ENCODE measurements at places on chromosomes 5 and 9.

GRCh38 chr9:93659044-93659836 lies 82.9 kb downstream of the PHF2 start:
- DNase-seq = no peak

- no peak for DNase-seq
Measured at GRCh38 chr9:4743131-4743875, 2.3 kb upstream of the AK3 start.

DNA sequence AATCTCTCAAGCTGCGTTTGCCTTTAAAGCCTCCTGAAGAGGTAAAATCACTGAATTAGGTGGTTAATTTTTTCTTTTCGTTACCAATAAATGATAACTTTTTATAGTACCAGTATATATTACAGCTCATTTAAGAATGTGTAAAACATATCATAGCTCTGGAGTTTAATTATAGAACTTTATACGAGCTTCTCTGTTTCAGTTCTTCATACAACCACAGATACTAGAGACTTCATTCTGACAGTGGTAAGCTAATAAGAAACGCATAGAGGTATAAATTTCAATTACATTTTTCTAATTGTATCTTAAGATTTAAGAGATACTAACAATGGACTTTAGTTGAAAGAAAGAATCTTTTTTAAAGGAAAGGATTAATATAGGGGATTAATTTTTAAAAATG lies 73.9 kb downstream of the PBX3 start:
- no peak for DNase-seq

DNA sequence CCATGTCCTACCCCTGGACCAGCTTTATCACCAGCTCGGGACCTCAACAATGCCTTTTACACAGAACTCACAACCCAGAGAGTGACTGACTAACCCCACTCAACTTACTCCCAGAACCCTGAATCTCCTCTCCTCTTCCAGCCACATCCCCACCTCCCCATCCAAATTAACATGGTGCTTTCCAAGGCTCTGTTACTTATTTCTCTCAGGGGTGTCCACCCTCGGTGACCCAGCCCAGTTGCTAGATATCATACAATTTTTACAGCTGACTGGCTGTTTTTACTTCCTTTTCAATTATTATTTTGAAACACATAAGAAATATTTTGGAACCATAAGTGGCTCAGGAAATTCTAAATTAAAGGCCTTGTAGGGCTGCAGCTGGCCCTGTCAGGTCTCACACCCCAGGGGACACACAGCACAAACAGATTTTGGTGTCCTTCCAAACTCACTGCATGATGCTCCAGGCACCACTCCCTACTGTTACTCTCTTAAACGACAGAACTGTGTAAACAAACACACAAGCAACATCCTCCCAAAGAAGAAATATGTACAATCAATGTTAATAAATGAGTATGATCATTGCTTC lies 180.6 kb downstream of the ADAMTS12 start:
- DNase-seq = peak; percentile 56

DNA sequence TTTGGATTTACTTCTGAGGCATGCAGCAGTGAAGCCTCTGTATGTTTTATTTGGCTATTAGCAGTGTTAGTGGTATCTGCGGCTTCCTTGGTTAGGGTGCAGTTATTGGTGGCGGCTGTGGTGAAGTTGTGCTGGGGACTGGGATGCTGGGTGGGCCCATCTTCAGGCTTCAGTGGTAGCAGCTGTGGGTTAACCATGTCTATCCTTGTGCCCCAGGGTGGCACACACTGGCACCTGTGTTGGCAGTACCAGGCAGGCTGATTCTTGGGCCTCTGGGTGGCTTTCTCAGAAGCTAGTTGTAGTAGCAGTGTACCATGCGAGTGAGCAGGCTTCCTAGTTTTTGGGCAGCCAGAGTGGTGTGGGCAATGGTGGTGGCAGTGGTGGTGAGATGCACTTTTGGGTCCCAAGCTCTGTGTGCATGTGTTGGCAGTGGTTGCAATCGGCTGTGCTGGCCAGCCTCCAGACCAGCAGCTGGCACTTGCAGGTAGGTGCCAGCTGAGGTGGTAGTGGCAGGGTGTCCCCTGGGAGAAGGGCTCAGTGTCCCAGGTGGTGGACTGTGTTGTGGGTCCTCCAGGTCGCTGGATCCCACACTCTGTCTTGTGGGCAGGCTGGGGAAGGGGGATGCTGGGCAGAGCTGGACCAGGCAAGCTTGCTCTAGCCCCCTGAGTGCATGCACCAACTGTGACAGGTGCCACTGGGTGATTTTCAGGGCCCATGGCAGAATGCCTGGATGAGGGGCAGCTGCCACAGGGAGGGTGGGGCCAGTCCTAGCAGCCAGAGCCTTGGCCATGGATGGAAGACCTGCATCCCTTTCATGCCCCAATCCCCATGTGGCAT lies 13.6 kb downstream of the AHRR start:
- DNase-seq = no peak

GRCh38 chr5:115543365-115544042 lies 1.1 kb downstream of the FEM1C start:
- no peak for DNase-seq

GRCh38 chr5:172188893-172189692 lies 1.1 kb upstream of the STK10 start:
- no peak for DNase-seq

GRCh38 chr9:115799734-115800133 lies 353.9 kb upstream of the PAPPA start:
- DNase-seq = no peak

GRCh38 chr9:121700832-121701419 lies 49.5 kb downstream of the DAB2IP start:
- DNase-seq = no peak

DNA sequence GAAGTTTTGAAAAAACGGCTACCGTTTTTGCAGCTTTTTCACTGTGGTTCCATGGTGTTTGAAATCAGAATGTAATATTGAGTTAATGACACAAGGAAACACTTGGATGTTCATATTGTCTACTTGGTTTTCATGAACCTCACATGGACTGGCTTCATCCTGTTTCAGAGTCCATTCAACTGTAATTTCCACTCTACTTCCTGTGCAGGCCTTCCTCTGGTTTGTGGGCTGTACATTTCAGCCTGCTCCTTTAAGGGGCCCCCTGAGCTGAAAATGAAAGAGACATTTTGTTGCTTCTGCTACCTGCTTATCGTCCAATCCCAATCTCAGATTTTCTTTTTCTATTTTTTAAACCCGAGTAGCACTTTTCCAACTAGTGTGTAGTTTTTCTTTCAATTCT lies 41.8 kb upstream of the CDKN2B start:
- no peak for DNase-seq

GRCh38 chr9:35690294-35690613 lies 529 bp upstream of the TPM2 start:
- DNase-seq = no peak

- DNase-seq = no peak
Measured at GRCh38 chr5:17872204-17872603, 237.9 kb downstream of the TAF11L14 start.

- DNase-seq = no peak
Measured at GRCh38 chr9:91248707-91249106, 113.0 kb downstream of the AUH start.

DNA sequence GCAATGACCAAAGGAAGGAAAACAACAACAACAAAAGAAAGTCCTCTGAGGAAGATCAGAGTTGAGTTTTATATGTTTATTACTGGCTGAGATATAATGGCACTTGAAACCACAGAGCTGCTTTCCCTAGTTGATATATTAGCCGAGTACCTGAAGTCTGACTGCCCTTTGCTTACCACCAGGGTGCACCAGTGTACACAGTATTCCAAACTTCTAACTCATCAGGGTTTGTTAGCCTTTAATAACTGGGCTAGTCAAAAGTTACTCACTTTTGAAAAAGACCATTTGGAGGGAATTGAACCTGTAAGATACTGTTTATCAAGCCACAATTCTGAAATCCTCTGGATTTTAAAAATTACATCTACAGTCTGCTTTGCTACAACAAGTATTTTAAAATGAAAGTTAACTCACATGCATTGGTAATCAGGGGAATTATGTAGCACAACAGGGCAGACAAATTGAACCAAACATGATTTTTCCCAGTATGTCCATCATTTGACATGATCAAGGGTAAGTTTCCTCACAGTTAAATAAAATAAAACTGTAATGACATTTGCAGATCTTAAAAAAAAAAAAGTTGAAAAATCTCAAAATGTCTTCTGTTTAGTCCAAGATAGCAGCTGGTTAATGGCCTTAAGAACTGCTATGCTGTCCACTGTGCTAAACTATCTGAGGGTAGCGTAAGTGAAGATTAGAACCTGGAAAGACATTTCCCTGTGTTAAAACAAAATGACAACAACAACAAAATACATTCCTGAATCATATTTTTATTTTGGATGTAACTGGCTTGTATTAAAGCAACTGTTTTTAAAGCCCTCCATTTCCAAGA lies 57.3 kb upstream of the C6 start:
- DNase-seq = peak; percentile 66

DNA sequence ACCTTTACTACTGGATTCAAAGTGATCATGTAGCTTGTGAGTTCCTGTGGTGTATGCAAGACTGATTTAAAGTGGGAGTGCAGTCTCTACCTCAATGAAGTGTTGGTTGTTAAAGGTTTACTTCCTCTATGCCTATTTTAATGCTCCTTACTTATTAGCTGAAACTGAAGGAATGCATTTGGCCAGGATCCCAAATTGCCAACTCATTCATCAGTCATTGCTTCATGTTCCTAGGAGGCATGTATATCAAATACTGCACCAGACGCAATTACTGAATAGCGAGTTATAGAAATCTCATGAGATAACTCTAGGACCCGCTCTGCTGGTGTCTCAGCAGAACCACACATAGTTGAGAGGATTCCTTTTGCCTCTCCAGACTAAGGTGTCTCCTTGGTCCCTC lies 143.0 kb upstream of the RPS23 start:
- DNase-seq = no peak

DNA sequence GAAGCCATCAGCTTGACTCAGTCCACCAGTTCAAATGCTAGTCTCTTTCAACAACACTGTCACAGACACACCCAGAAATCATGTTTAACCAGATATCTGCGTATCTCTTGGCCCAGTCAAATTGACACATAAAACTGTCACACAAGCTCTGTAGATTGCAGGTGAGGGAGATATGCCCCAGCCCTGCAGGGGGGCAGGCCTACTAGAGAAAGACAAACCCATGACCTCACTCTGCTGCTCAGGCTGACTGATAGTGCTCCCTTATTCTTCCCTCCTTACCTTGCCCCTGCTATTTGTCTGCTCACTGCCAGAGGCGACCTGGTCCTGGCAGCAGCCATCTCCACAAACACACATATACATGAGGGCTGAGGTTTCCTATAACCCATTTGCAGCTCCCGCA lies 351.3 kb downstream of the DRD1 start:
- DNase-seq = no peak

DNA sequence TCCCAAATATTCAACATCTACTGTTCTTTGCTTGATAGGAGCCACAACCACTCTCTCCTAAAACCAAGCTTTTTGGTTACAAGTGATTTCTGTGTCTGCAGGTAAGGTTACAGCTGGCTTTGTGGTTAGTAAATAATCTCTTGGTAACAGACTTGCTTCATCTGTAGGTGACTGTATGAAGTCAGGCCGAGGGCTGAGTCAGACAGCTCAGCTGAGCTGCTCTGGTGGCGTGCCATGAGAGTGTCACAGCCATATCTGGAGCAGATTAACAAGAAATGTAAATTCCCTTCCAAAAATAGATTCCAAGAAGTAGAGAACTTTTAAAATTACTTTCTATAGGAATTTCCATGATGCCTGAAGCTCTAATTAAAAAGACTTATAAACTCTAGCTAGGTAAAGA lies 23.7 kb upstream of the TAS2R1 start:
- DNase-seq = peak; percentile 19

DNA sequence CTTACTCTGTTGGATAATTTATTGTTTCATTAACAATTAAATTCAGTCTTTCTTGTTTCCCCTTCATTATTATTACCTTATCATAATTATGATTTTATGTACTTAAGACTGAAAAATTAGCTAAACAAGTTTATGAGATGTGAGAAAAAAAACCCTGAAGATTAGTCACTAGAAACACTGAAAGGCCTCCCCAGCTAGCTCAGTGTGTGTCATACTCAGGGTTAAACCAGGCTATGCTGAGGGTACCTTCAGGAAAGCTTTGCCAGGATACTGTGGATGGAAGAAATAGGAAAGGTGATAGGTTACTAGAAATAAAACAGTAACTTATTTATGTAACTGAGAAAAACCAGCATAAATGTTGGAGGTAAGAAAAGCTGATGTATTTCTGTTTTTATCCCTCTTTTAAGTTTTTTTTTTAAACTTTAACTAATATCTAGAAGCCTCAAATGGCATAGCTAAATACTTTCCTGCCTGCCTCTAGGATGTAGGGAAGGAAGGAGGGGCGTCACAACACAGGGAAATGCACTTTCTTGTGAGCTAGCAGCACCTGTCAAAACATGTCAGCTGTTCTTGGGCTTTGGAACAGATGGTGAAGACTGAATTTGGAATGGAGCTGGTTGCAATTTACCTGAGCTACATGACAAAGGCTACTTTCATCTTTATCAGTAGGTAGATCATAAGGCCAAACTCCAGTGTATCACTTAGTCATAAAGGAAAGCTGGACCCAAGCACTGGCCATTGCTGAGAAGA lies 24.2 kb downstream of the NMRK1 start:
- no peak for DNase-seq

DNA sequence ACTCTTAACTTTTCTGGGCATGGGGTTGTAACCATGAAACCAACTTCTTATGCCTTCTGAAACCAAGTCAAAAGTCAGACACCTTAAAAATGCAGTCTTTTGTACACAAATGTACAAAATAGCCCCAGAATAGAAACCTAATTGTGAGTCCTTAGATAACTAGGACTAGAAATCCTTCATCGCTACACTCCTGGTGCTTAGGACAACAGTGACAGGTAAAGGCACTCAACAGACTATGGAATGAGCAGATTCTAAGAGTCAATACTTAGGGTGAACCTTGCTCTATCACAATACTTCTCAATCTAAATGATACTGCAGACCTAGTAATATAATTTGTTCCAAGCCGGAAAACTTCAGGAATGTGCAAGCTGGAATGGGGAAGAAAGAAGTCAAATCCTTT lies 163.7 kb downstream of the PDE4D start:
- DNase-seq = no peak

- DNase-seq = peak; percentile 72
Measured at GRCh38 chr9:120755810-120756434, 37.3 kb downstream of the FBXW2 start.

DNA sequence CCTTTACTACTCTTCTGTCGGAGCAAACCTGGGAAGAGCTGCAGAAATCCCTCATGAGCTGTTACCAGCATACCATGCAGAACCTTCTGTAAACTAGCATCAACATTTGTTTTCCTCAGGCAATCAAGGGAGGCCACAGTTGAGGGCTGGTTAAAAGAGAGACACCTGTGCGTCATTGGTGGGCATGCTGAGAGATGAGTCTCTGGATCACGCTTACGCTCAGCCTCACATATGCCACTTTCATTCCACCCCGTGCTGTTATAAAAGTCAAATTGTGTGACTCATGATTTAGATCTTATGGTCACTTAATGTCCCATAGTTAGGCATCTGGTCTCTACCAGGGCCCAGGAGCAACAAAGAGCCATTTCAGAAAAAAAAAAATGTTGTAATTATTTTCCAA lies 18.1 kb upstream of the ICE1 start:
- DNase-seq = no peak

All from testis (tissue), 5 donors.